ENCODE measurements at places on chromosomes 1 and 21.

GRCh38 chr1:209429611-209430010, 153.9 kb upstream of the CAMK1G start:
- no peak for DNase-seq

DNA sequence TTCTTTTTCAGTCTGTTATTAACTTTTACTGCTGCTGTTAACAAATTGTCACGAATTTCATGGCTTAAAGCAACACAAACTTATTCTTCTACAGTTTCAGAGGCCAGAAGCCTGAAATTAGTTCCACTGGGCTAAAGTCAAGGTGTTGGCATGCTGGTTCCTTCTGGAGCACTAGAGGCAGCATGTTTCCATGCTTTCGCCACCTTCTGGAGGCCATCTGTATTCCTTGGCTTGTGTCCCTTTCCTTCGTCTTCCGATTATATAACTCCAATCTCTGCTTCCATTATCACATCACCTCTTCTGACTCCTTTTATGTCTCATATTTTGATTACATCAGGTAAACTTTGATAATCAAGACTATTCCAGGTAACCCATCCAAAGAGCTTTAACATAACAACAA, 1742.1 kb downstream of the BRINP3 start:
- DNase-seq: no peak

- no peak for DNase-seq
These were observed 54.6 kb upstream of the BTG3 start for GRCh38 chr21:17667256-17667655.

- DNase-seq: no peak
These were observed 127.6 kb upstream of the DAB1 start for GRCh38 chr1:57551476-57551875.

DNA sequence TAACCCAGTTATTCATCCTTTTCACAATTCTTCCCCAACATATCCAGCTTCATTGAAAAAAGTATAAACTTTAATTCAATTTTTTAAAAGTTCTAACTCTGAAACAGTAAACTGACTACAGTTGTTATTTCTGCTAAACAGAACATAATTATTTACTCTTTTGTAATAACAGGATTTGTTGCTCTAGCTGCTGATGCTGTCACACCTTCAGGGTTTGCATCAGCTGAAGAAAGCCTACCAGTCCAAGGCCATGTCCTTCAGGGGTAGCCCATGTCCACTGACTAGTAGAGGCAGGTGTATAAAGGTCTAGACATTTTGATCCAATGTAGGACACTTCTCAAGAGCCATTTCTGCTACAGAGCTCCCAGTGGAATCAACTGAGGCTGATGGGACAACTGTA, 107.7 kb downstream of the CDC42BPA start:
- DNase-seq: no peak

- DNase-seq: no peak
These were observed 37.3 kb upstream of the PIGV start for GRCh38 chr1:26750428-26750827.

- no peak for DNase-seq
These were observed 4.2 kb downstream of the GJA4 start for GRCh38 chr1:34796990-34797389.

DNA sequence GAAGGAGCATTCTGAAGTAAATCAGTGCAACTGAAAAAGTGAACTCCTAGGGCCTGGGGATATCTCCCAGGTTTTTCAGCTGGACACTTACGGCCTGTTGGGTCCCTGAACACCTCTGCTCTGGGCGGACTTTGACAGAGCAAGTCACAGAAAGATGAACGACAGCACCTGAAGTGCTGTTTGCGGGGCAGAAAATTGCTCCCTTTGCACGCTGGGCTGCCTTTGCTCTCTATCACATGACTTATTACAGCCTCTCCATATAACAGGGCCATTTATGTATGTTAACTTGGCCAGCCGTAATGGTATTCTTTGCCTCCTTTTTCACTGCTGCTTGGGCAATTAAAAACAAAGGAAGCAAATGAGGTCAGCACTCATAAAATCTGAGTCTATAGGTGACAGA, 332.9 kb downstream of the BARHL2 start:
- no peak for DNase-seq

DNA sequence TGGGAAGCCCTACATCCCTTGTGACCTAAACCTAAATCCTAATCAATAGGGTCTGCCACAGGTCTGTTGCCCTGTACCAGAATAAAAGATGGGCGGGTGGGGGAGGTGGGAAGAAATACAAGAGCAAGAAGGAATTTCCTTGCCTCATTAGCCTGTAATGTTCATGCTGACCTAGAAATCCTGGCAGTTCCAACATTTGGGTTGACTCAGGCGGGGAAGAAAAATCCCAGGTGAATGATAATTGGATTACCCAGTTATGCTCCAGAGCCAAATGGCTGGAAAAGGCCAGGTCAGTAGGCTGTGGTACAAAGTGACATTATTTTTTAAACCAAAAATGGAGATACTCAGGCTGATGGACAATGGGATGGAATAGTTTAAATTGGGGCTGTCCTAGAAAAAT, 27.3 kb upstream of the A3GALT2 start:
- no peak for DNase-seq

GRCh38 chr1:39159224-39160036, 45.1 kb upstream of the MACF1 start:
- DNase-seq: no peak

DNA sequence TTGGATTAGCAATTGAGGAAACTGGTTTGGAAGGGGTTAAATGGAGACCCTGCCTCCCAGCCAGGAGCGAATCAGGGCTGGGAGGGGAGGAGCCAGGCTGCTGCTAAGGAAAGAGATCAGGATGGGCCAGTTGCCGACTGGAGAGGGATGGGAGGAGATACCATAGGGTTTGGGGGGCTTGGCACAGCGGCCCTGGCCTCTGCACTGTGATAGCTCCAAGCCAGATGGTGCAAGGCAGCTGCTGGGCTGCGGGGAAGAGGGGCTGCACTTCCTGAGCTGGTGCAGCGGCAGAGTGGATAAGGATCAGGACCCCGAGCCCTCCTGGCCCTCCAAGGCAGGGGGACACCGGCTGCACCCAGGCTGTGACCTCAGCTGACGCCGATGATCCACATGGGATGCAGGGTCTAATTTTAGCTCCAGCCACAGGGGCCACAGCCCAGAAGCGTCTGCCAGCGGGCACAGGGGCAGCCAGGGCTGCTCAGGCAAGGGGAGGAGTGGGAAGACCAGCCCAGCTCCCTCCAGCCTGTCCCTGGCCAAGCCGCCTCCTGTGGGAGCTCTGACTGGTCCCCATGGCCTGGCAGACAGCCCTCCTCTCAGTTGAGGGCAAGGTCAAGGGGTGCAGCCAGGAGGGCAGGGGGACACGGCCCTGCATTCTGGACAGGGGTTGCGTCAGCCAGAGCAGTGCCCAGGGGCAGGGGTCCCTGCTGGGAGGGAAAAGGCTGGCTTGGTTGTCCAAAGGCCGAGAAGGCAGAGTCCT, at the start of gene EXTL1:
Gene EXTL1 (plus strand): TSS at position 129 of the 757 bp plus-strand sequence. CDS start 872 bp downstream, outside the sequence.
- DNase-seq: peak; percentile 14

DNA sequence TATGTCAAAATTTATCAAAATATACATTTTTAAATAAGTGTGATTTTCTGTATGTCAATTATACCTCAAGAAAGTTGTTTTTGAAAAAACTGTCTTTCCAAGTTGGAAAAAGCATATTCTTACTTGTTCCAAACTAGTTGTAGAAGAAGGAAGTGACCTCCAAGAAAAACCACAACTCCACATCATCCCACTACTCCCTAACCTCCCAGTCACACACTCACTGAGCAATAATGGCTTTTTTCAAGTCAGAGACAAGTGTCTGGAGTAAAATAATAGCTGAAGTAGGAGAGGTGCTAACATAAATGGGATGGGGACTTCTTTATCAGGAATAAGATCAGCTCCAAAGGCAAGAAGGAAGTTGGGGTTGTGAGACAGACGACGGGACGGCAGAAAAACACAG, 13.4 kb downstream of the EPRS1 start:
- no peak for DNase-seq

DNA sequence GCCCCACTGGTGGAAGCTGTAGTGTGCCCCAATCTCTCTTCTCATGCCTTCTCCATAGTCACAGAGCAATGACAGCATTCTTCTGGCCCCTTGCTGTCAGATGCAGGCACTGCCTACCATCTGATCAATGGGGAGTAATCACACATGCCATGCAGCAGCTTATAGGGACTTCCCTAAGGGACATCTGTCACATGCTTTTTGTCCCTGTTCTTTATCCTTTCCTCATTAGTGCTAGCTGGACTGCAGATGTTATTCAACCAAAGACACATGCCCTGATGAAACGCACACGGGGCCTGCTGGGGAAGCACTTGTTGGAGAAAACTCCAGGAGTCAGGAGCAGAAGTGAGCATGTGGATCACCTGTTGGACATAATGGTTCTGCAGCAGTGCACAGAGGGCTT, 108.7 kb downstream of the KCNJ15 start:
- peak; percentile 78 for DNase-seq

GRCh38 chr21:44751186-44751798, 39.9 kb upstream of the TSPEAR start:
- DNase-seq: no peak

- no peak for DNase-seq
These were observed 15.9 kb upstream of the CD58 start for GRCh38 chr1:116586741-116587143.

DNA sequence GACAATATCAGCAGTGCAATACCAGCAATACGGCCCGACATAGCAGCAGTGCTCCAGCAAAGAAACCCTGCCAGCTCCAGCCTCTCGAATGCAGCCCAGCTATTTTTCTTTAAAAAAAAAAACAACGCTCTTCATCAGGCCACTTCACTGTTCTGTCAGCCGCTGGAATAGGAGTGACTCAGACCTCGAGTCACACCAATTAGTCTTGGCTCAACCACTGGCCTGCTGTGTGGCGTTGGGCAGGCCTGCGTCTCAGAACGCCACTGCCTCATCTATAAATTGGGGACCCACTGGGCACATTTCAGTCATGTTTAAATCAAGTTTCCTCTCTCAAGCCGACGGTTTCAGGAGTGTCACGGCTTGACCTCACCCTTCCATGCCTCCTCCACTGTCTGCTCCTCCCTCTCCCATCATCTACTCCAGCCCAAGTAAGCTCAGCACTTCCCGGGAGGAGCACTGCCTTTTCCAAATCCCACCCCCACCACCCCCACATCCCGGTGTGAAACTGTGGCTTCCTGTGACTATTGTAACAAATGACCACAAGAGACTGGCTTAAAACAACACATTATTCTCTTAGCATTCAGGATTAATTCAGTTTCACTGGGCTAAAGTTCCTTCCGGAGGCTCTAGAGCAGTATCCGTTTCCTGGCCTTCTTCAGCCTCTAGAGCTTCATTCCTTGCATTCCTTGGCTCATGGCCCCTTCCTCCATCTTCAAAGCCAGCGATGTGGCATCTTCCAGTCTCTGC, 71.9 kb upstream of the EFHD2 start:
- DNase-seq: no peak

GRCh38 chr1:167826127-167826526, 87.8 kb downstream of the ADCY10 start:
- DNase-seq: no peak

- DNase-seq: no peak
These were observed 20.4 kb downstream of the SLC16A1 start for GRCh38 chr1:112935461-112936111.

DNA sequence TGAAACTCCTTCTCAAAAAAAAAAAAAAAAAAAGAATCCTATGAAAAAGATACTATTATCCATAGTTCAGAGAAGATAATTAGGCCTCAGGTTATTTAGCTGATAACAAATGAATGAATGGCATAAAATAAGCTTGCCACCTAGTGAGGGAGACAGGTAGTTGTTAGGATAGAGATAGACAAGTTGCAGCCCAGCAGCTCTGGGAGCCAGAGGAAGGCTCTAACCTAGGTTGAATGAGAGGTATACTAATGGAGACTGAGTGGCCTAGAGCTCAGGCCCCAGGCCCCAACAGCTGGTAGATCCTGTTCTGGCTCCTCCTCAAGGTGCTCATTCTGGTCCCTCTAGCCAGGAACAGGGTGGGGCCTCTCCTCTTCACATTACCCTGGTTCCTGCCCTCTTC, 20.6 kb upstream of the RSPO1 start:
- no peak for DNase-seq

- DNase-seq: no peak
These were observed 43.0 kb upstream of the IKBKE start for GRCh38 chr1:206427291-206427690.

DNA sequence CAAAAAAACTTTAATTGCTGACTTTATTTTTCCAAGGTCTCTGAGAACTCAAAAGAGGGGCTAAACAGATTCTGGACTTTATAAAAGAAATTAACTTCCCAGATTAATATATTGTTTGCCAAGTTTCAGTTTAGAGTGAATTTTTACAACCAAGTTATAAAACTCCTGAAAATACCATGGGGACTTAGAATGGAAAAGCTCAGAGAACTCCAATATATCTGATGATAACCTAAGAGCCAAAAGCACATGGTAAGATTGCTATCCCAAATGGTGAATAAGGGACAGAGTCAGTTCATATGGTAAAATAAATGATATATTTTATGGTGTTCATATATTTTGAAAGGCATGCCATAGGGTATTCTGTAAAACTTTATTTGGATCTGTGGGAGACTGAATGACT, 470.9 kb downstream of the TTLL7 start:
- no peak for DNase-seq

DNA sequence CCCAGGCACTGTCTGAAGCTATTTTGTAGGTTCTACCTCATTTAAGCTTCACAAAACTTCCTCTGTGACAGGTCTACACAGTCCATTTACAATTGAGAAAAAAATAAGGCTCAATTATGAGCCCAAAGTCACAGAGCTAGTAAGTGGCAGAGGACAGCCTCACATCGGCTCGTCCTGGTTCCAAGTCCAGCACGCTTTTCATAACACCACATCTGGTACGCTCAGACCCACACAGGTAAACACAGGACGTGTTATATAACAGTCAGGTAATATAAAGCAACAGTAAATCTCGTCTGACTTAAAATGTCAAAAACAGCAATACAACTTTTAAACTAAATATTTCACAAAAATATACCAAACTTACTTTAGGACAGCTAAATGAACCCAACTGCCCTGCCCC, 13.1 kb downstream of the JAK1 start:
- no peak for DNase-seq

- no peak for DNase-seq
These were observed 23.6 kb upstream of the PLA2G2E start for GRCh38 chr1:19946971-19947370.
